Trophoblast cell (in vitro differentiated cells and primary cell): ENCODE measurements at places on chromosomes 5 and 9.

DNA sequence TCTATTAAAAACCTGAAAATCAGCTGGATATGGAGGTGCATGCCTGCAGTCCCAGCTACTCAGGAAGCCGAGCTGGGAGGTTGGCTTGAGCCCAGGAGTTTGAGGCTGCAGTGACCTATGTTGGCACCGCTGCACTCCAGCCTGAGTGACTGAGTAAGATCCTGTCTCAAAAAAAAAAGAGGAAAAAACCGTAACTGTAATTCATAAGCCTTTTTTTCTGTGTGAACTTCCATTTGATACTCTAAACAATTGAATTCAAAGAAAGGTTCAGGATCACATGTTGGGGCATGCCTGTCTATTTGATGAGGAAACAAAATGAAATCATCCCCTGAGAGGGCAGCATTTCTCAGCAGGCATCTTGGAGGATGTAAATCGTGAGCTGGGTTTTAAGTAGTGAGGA is 38.8 kb downstream of the ITGA2 start:
- no peaks in the 10 kb centered on the region for H3K4me1 ChIP-seq
- no peak overlapping the region for H3K4me3 ChIP-seq
- no peak for DNase-seq
- H3K27me3 ChIP-seq: no peaks in the 10 kb centered on the region
- H3K36me3 ChIP-seq: no peaks in the 10 kb centered on the region
- H3K27ac ChIP-seq: no peak overlapping the region

DNA sequence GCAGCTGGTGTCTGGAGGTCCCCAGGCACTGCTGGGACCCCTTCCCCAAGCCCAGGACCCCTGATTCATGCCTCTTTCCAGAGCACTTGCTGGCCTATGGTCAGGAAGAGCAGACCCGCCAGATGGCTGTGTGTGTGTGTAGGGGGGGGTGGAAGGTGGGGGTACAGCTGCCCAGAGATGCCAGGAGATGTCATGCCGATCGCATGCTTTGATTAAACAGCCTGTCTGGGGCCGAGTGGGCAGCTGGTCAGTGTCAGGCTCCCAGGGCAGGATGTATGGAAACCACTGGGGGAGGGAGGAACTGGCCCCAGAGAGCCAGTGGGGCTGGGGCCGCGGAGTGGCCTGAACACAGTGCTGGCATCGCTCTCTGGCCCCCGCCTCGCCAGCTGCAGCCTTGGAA is 23.7 kb downstream of the RXRA start:
- no peak overlapping the region for H3K27ac ChIP-seq
- H3K27me3 ChIP-seq: no peaks in the 10 kb centered on the region
- H3K36me3 ChIP-seq: no peaks in the 10 kb centered on the region
- no peak overlapping the region for H3K4me3 ChIP-seq
- DNase-seq: no peak

GRCh38 chr9:84940294-84940693 is 270.8 kb downstream of the NTRK2 start:
- H3K27ac ChIP-seq: no peak overlapping the region
- H3K4me1 ChIP-seq: peaks cover 2% of the 10 kb centered on the region
- no peaks in the 10 kb centered on the region for H3K36me3 ChIP-seq
- no peaks in the 10 kb centered on the region for H3K27me3 ChIP-seq
- no peak overlapping the region for H3K4me3 ChIP-seq

DNA sequence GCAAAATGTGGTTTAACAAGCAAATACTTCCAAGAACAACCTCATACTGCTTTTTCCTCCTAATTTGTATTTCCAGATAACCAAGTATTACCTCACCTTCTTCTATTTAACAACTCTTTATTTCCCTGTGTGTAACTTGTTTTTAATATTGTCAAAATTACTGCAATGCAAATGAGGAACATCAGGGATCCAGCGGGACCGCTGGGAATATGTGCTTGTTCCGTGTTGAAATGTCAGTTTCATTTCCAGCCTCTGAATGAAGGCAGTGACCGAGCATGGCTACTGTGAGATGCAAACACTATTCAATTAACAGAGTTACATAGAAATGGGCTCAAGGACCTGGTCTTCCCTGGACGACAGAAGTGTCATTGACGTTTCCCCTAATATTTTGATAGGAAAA is 110.8 kb upstream of the CTSL start:
- H3K4me1 ChIP-seq: peaks cover 12% of the 10 kb centered on the region
- no peaks in the 10 kb centered on the region for H3K27me3 ChIP-seq
- no peak overlapping the region for H3K4me3 ChIP-seq
- no peak overlapping the region for H3K27ac ChIP-seq
- peaks cover 2% of the 10 kb centered on the region for H3K36me3 ChIP-seq
- no peak for DNase-seq

GRCh38 chr5:122081541-122081940 is 3.5 kb upstream of the LOX start:
- H3K36me3 ChIP-seq: no peaks in the 10 kb centered on the region
- no peak overlapping the region for H3K4me3 ChIP-seq
- H3K27ac ChIP-seq: no peak overlapping the region
- H3K27me3 ChIP-seq: no peaks in the 10 kb centered on the region

DNA sequence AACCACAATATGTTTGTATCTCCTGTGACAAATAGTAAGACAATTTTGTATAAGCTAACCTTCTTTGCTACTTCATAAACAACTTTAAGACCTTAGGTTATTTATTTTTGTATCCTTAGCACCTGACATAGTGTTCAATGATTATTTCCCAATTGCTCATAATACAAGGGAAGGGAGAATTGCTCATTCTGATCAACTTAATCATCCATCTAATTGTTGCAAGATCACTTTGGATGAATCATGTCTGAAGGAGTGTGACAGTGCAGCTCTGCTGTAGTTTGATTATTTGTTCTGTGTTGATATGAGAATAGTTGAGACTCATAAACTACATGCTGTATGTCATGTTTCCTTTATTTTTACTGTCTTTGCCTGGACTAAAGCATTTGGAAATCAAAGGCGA is 721.3 kb upstream of the SEMA6A start:
- DNase-seq: no peak
- H3K27ac ChIP-seq: no peak overlapping the region
- no peaks in the 10 kb centered on the region for H3K27me3 ChIP-seq
- no peak overlapping the region for H3K4me3 ChIP-seq
- H3K36me3 ChIP-seq: no peaks in the 10 kb centered on the region
- no peaks in the 10 kb centered on the region for H3K4me1 ChIP-seq

- DNase-seq: no peak
- H3K27me3 ChIP-seq: no peaks in the 10 kb centered on the region
- H3K4me1 ChIP-seq: peaks cover 5% of the 10 kb centered on the region
- no peak overlapping the region for H3K4me3 ChIP-seq
- no peak overlapping the region for H3K27ac ChIP-seq
Measured at GRCh38 chr9:37433867-37434371, 11.4 kb downstream of the GRHPR start.

DNA sequence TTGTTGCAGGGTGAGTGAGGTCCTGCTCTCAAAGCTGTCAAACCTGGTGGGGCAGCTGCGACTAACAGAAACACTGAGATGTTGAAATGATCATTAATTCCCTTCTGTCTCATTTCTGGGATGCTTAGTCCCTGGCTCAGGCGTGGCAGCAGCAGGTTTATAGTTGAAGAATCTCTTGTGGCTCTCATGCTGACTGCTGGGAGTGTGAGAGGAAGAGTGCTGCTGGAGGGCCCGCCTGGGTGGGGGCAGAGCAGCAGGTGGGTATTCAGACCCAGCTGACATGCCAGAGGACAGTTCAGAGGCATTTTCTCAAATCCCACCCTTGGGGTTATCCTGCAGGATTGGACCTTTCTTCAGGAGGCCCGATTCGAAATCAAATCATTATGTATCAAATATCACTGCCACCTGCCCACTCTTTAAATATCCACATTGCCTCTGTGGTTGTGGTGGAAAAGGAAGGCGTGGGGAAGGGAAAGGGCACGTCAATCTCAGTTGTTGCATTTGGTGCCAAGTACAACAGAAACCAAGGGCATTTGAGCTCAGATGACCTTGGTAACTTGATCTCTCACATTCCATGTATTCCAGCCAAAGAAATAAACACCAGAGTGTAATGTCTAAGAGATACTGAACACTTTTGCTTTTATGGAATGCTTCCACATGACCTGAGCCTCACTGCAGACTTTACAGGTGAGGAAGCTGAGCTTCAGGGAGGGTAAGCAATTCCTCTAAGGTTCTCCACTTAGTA is 224.3 kb downstream of the AOPEP start:
- peak; percentile 95 for DNase-seq
- H3K27me3 ChIP-seq: no peaks in the 10 kb centered on the region
- H3K27ac ChIP-seq: no peak overlapping the region
- no peaks in the 10 kb centered on the region for H3K36me3 ChIP-seq
